Thoracic aorta endothelial cell (primary cell): ENCODE measurements at places on chromosomes 11 and 22. TPM values are rescaled to one million over a fixed set of nuclear protein-coding genes. Genes with fewer than 3 reads are reported as not detected.

RPL27A gene
- total RNA-seq: 695 and 842 TPM in 2 replicates

CHRNA10 gene
- 0.72 and 1.1 TPM in 2 replicates for total RNA-seq

CEP126 gene
- 3.2 and 4.8 TPM in 2 replicates for total RNA-seq

ABCG4 gene
- 0.13 and 0.57 TPM in 2 replicates for total RNA-seq

P2RY6 gene
- 0.14 TPM in 1 of 2 replicates, not detected in the other for total RNA-seq

OR52N4 gene
- total RNA-seq: not detected in 2 replicates

NRIP3 gene
- total RNA-seq: 16.9 and 20.0 TPM in 2 replicates
